Type B pancreatic cell (in vitro differentiated cells): ENCODE measurements at places on chromosomes 2 and 18.

GRCh38 chr2:41381701-41382100, 666.1 kb upstream of the PKDCC start:
- no peak for DNase-seq

GRCh38 chr2:210356944-210357343, 42.0 kb upstream of the MYL1 start:
- DNase-seq, result no peak

GRCh38 chr2:101387151-101387834, at the start of gene CREG2:
Gene CREG2, minus strand, starts transcription at chr2:101387503. Its CDS starts 46 bp downstream, at chr2:101387457.
- DNase-seq, result peak; percentile 81

- no peak for DNase-seq
Observed at GRCh38 chr2:194621945-194622344, 1035.1 kb upstream of the SLC39A10 start.

- no peak for DNase-seq
Observed at GRCh38 chr2:164871404-164871803, 29.8 kb upstream of the COBLL1 start.

DNA sequence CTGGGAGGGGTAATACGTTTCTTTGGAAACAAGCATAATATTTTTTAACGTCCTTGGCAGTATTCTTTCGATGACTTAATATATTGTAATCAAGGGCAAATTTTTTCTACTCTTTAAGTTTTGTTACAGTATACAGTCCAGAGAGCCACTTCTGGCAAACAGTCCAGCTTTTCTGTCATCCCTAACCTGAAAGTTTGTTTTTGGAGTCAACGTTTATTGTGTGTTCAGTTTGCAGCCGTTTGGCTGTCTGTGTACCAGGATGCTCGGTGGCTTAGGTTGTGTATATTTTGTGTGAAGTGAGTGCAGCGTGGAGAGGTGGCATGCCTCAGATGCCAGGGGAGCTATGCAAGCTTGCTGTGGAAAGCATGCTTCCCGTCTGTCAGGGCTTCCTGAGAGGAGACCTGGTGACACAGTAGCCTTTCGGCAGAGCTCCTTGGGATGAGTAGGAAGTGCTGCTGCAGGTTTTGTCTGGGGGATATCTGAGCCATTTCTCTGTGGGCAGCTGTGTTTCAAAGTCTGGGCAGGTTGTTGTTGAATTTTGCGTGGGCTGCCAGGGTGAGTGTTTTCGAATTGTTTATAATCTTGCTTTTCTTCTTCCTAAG, 14.7 kb downstream of the MAP3K20 start:
- DNase-seq, result no peak

GRCh38 chr2:236940497-236940896, 145.2 kb upstream of the COPS8 start:
- no peak for DNase-seq

- DNase-seq, result no peak
Observed at GRCh38 chr2:237541243-237541642, 25.1 kb upstream of the PRLH start.

GRCh38 chr2:177281400-177282180, 17.1 kb upstream of the NFE2L2 start:
- DNase-seq, result no peak

DNA sequence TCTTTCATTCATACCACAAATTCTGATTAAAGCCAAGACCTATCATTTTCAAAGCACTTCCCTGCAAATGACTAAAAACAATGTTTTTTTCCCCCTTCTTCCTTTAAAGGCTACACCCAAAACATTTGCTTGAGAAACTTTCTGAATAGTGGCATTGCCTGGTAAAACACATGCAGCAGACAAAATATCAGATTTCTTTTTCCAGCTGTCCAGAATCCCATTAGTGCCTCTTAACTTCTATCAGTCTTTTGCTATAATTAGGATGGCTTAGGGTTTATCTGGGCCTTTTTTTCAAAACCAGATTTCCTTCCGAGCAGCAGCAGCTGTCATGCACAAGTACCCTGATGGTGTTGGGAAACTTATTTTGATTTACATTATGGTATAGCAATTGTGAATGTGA, 50.6 kb downstream of the ALPK2 start:
- DNase-seq, result no peak

- no peak for DNase-seq
Observed at GRCh38 chr18:35713545-35713944, 132.0 kb downstream of the GALNT1 start.

DNA sequence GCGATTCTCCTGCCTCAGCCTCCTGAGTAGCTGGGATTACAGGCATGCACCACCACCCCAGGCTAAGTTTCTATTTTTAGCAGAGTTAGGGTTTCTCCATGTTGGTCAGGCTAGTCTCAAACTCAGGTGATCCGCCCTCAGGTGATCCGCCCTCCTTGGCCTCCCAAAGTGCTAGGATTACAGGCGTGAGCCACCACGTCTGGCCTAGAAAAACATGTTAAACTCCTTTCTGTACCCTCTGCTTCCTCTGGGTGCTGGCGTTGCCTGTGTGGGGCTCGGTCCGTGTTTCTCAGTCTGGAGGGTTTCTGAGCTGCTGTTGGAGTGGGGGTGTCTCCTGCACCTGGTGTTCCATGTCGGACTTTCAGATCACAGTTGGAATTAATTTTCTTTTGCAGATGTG, 17.9 kb downstream of the LDLRAD4 start:
- DNase-seq, result peak; percentile 29

DNA sequence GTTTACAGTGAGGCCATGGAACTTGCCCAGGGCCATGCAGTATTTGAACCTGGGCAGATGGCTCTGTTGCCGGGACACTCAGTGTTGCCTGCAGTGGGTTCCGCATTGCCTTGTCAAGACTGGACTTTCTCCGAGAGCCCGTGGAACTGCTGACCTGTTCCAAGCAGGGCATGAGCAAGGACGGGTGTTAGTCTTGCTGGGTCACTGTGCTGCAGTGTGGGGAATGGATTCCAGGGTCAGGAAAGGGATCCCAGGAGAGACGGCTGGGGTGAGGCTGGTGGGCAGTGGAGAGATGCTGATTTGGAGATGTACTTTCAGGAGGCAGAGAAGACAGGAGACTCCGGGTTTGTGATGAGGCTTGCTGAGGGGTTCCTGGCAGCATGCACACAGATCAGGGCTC, 348.7 kb upstream of the HS6ST1 start:
- DNase-seq, result no peak

- DNase-seq, result no peak
Observed at GRCh38 chr2:64840426-64840881, 148.7 kb upstream of the SLC1A4 start.

GRCh38 chr2:197713271-197713670, 8.1 kb downstream of the MARS2 start:
- DNase-seq, result no peak

DNA sequence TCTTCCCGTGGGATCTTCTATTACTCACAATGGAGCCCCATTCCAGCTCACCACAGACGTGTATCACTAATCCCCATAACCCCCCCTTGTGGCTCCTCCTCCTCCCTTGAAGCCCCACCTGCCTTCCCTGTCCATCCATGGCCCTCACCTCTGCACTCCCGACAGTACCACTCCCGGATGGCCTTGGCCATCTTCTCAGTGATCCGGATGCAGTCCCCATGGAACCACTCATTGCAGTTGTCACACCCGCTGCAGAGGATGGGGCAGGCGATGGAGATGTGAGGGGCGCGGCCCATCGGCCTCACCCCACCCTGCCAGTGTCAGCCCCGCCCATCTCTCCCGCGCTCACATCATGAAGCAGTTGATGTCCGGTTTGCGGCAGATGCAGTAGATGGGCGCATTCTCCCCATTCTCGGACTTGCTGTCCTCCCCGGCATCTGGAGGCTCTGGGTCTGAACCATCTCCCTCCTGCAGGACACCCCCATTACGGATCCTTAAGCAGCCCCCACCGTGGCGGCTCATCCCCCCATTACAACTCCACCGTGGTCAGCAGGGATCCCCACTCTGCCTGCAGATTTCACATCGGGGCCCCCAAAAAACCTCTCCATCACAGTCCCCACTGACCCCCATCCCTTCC, 983 bp downstream of the CXXC1 start:
- no peak for DNase-seq

- DNase-seq, result no peak
Observed at GRCh38 chr2:67448648-67449047, 51.5 kb downstream of the ETAA1 start.

DNA sequence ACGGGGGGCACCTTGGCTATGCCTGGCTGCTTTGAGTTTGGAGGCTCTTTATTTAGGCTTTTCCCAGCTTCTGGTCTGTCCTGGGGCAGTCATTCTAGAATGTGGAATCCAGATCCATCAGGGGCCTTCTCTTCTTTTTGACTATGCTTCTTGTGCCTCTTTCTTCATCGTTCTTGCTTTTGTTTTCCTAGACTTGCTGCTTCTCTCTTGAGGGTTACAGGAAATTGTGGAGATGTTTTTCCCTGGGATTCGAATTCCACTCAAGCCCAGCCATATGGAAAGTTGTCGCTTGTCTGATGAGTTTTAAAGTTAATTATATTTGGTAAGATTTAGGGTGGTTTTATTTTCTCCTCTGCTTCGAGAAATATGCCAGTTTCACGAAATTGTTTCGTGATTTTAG, 2.4 kb downstream of the GLI2 start:
- no peak for DNase-seq
